Kidney (tissue), 22 donors: ENCODE measurements at places on chromosomes 3 and 15. TPM values are rescaled to one million over a fixed set of nuclear protein-coding genes. Genes with fewer than 3 reads are reported as not detected.

- no peak overlapping the region for H3K27ac ChIP-seq
- no peaks in the 10 kb centered on the region for H3K4me1 ChIP-seq
- DNase-seq: no peak
- no peaks in the 10 kb centered on the region for H3K36me3 ChIP-seq
Measured at GRCh38 chr3:36800533-36801116, 36.3 kb upstream of the DCLK3 start.

DNA sequence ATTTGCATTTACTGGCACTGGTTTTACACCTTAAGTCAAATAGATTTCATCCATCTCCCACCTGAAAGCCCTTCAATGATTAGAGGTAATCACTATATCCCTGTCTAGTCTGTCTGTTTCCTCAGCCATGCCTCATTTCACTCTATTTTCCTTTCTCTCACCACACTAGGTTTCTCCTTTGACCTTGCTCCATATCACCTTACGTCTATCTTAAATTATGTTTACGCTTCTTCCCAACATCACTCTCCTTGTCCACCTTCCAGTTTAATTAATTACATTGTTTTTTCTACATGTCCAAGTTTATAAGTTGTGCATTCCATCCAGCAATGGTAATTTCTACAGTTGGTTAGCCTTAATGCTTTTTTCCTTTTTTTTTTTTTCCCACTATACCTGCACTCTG lies 396.7 kb upstream of the PDZRN3 start:
- H3K4me1 ChIP-seq: no peaks in the 10 kb centered on the region
- H3K27me3 ChIP-seq: no peaks in the 10 kb centered on the region

DNA sequence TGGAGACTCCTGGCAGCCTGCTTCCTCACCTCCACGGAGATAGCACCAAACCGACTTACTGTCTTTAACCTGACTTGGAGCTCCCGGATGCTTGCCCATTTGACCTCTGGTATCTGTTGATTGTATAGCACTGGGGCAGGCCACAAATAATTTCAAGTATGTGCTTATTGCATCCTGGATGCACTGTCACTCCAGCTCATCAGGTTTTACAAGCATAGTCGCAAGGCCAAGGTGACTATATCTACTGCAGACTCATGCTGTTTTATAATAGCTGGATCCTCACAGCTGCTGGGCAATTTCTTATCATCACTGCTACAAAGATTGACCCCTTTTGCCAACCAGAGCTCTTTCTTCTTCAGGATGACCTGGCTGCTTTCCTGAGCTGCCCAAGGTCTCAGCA lies 45.6 kb downstream of the PEX5L start:
- H3K27me3 ChIP-seq: no peaks in the 10 kb centered on the region
- H3K36me3 ChIP-seq: no peaks in the 10 kb centered on the region
- H3K27ac ChIP-seq: no peak overlapping the region

DNA sequence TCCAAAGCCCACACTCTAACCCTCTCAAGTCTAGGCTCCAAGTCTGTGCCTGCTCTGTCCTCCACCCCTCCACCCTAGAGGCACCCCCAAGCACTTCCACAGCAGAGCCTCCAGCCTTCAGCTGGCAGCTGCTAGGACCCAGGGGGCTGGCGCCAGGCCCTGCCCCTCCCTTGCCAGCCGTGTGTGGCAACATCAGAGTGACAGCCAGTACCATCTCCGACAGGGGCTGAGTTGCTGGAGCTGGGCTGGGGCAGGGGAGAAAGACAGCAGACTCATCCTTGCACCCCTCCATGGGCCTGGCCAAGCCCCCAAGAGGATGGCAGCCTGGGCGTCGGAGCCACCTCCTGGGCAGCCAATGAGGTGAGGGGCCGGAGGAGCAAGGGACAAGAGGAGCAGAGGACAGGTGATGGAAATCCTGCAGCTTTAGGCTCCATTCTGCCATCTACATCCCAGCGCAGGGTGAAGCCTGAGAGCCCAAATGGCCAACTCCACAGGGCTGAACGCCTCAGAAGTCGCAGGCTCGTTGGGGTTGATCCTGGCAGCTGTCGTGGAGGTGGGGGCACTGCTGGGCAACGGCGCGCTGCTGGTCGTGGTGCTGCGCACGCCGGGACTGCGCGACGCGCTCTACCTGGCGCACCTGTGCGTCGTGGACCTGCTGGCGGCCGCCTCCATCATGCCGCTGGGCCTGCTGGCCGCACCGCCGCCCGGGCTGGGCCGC lies at the start of gene GPR62:
Gene GPR62, plus strand, starts transcription at position 207 of the 718 bp plus-strand sequence. Its CDS starts 272 bp downstream, at position 479.
- peak; percentile 75 for DNase-seq
- H3K36me3 ChIP-seq: no peaks in the 10 kb centered on the region
- no peaks in the 10 kb centered on the region for H3K27me3 ChIP-seq
- H3K27ac ChIP-seq: no peak within 1 kb of the TSS
- H3K4me3 ChIP-seq: no peak within 1 kb of the TSS

GRCh38 chr3:69008980-69009379 lies 4.5 kb downstream of the EOGT start:
- no peak overlapping the region for H3K4me3 ChIP-seq
- no peak overlapping the region for H3K27ac ChIP-seq
- H3K27me3 ChIP-seq: no peaks in the 10 kb centered on the region
- H3K4me1 ChIP-seq: peaks cover 9% of the 10 kb centered on the region

- H3K4me1 ChIP-seq: no peaks in the 10 kb centered on the region
- no peaks in the 10 kb centered on the region for H3K27me3 ChIP-seq
- H3K4me3 ChIP-seq: no peak overlapping the region
- DNase-seq: no peak
Measured at GRCh38 chr3:49610666-49611280, 56.5 kb downstream of the BSN start.

DNA sequence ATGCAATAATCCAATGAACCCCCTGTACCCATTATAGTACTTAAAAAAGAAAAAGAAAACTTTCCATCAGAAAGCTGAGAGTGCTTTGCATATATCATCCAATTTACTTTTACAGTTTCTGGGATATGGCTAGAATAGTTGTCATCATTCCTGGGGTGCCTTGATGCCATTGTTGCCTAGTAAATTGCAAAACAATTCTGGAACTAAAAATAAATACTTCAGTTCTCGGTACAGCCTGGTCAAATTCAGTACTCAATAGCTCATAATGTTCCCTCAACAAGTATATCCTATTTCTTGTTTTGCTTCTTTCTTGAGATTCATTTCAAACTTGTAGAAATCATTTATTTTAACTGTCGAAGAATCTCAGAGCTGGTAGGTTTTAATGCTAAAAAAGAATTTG lies 334.7 kb upstream of the MDFIC2 start:
- H3K4me1 ChIP-seq: no peaks in the 10 kb centered on the region
- H3K4me3 ChIP-seq: no peak overlapping the region
- no peaks in the 10 kb centered on the region for H3K27me3 ChIP-seq
- H3K36me3 ChIP-seq: no peaks in the 10 kb centered on the region
- no peak overlapping the region for H3K27ac ChIP-seq
- DNase-seq: no peak

- DNase-seq: no peak
- no peaks in the 10 kb centered on the region for H3K27me3 ChIP-seq
- no peaks in the 10 kb centered on the region for H3K4me1 ChIP-seq
- no peak overlapping the region for H3K27ac ChIP-seq
Measured at GRCh38 chr15:90705212-90705611, 11.9 kb upstream of the BLM start.

GRCh38 chr3:31432897-31433678 lies 99.6 kb upstream of the STT3B start:
- no peak overlapping the region for H3K27ac ChIP-seq
- DNase-seq: no peak
- H3K4me3 ChIP-seq: no peak overlapping the region
- no peaks in the 10 kb centered on the region for H3K27me3 ChIP-seq
- no peaks in the 10 kb centered on the region for H3K4me1 ChIP-seq

GRCh38 chr15:30038667-30039523 lies 43.9 kb upstream of the GOLGA8J start:
- no peaks in the 10 kb centered on the region for H3K27me3 ChIP-seq
- DNase-seq: no peak
- no peak overlapping the region for H3K27ac ChIP-seq
- H3K4me1 ChIP-seq: peaks cover 5% of the 10 kb centered on the region
- no peak overlapping the region for H3K4me3 ChIP-seq

GRCh38 chr3:106683953-106684620 lies 693.2 kb upstream of the CCDC54 start:
- no peak overlapping the region for H3K27ac ChIP-seq
- no peak for DNase-seq

DNA sequence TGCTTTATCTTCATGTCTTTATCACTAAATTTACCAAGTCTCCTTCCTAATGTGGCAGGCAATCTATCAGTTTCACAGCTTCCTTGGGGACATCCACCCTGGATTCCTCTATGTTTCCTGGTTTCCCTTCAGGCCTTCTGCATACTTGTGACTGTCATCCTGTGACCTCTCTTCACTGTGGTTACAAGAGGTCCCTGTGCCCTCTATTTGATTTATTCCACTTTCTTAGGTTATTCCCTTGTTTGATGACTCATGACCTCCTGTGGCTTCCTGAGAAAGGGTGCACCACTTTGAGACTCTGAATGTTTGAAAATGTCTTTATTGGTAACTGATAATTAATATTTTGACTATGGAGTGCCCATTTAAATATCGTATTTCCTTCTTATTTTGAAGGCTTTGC lies 60.5 kb upstream of the KY start:
- no peaks in the 10 kb centered on the region for H3K27me3 ChIP-seq
- no peaks in the 10 kb centered on the region for H3K4me1 ChIP-seq
- no peak overlapping the region for H3K27ac ChIP-seq

DNA sequence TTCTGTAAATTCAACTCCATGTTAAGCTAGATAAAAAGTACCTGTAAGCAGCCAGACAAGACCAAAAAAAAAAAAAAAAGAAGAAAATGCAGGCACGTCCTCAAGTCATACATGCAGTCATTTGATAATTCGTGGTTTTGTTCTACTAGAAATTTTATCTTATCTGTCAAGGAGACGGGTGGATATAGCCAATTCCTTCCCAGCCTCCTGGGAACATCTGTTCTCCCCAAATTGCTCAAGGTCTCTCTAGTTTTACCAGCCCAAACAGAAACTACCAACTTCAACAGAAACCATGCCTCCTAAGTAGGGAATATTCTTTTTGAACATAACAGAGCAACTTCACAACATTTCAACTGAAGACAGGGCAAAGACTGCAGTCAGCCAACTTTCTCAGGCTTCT lies 19.5 kb downstream of the RYK start:
- H3K4me3 ChIP-seq: no peak overlapping the region
- H3K36me3 ChIP-seq: no peaks in the 10 kb centered on the region
- no peaks in the 10 kb centered on the region for H3K4me1 ChIP-seq
- H3K27ac ChIP-seq: no peak overlapping the region

DNA sequence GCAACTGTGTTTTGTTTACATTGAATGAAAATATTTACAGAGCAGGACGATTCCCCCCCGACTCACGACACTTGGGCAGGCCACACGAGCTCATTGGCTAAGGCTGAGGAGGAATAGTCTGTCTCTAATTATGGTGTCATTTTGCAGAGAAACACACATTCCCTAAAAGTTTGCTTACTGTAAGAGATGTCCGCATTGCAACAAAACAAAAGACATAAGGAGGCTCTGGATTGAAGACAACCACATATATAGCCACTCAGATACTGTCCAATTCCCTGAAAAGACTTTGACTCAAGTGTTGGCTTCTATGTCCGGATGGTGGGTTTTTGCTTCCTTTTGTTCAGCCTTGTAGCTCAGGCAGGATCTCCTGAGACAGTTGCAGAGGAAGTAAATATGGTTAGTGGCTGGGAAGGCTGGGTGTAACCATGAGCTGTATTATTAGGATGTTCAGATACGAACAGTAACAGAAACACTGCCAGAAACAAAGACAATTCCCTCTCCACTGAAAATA lies 170.4 kb downstream of the KLHL25 start:
- no peaks in the 10 kb centered on the region for H3K4me1 ChIP-seq
- DNase-seq: no peak
- H3K36me3 ChIP-seq: no peaks in the 10 kb centered on the region
- H3K27ac ChIP-seq: peak overlapping the region; percentile 30
- H3K4me3 ChIP-seq: no peak overlapping the region

- no peaks in the 10 kb centered on the region for H3K27me3 ChIP-seq
- peaks cover 14% of the 10 kb centered on the region for H3K4me1 ChIP-seq
Measured at GRCh38 chr3:101676765-101677435, at the start of gene ZBTB11. Gene ZBTB11, minus strand, starts transcription at chr3:101677132. Its CDS starts 218 bp downstream, at chr3:101676914.

GRCh38 chr3:169603661-169604060 lies 59.9 kb downstream of the MECOM start:
- no peak overlapping the region for H3K27ac ChIP-seq
- DNase-seq: no peak
- no peaks in the 10 kb centered on the region for H3K27me3 ChIP-seq
- H3K4me3 ChIP-seq: no peak overlapping the region
- H3K4me1 ChIP-seq: peaks cover 6% of the 10 kb centered on the region

DNA sequence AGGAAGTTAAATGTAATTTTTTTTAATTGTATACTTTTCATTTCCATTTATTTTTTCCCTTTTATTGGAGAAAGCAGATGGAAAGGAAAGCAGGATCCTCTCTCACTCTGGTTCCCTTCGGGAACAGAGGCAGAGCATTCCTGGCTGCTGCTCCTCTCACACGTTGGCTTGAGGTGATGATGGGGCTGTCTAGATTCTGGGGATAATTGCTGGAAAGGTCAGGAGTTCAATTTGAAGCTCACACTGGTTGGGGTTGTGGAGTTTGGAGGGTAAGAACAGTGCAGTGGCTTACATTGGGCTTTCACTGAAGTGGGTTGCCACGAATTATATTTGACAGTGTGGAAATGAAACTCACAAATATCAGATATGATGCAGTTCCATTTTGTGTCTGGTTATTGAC lies 57.6 kb downstream of the RARB start:
- no peak overlapping the region for H3K4me3 ChIP-seq
- peaks cover 4% of the 10 kb centered on the region for H3K4me1 ChIP-seq
- no peaks in the 10 kb centered on the region for H3K27me3 ChIP-seq
- no peak overlapping the region for H3K27ac ChIP-seq
- H3K36me3 ChIP-seq: no peaks in the 10 kb centered on the region

GRCh38 chr3:153658136-153658535 lies 463.1 kb upstream of the ARHGEF26 start:
- H3K27ac ChIP-seq: no peak overlapping the region
- H3K4me3 ChIP-seq: no peak overlapping the region
- no peaks in the 10 kb centered on the region for H3K36me3 ChIP-seq
- no peaks in the 10 kb centered on the region for H3K27me3 ChIP-seq

DNA sequence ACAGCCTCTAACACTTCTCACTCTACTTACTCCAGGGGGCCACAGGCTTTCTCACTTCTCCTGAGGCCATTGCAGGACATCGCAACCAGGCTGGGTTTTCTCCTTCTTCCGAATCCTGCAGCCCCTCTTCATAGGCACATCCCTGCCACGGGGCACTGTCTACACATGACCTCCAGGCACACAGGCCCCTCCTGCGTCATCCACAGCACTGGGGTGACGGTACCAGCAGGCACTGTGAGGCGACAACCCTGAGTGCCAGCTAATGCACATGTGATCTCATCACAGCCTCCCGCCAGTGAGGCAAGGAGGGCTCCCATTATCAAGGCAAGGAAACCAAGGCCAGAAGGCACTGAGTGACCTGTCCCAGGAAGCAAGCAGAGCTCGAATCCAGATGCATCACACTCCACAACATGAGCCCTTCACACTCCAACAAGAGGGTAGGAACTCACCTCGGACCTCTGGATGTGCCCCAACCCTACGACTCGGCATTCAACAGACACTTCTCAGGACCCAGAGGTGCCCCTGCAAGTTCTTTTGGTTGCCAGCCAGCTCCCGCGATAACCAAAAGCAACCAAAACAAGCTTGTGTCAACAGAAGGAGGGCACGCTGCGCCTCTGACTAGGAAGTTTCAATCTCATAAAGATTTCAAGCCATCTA lies 16.7 kb downstream of the FAM174B start:
- no peaks in the 10 kb centered on the region for H3K36me3 ChIP-seq
- peaks cover under 1% of the 10 kb centered on the region for H3K4me1 ChIP-seq
- no peak overlapping the region for H3K4me3 ChIP-seq
- H3K27ac ChIP-seq: no peak overlapping the region
- no peaks in the 10 kb centered on the region for H3K27me3 ChIP-seq
- no peak for DNase-seq

Gene SLC28A1
- total RNA-seq: 12.8 TPM

Gene PLSCR2
- 1.4 TPM for total RNA-seq

Gene AQP9
- 1.4 TPM for total RNA-seq

Gene CHRNA3
- total RNA-seq: not detected

Gene LMAN1L
- not detected for total RNA-seq

Gene C3orf52
- 5.2 TPM for total RNA-seq

Gene BFSP2
- total RNA-seq: 0.41 TPM

Gene GOLGA8J
- total RNA-seq: not detected
